ENCODE measurements at places on chromosomes 2 and 18.

DNA sequence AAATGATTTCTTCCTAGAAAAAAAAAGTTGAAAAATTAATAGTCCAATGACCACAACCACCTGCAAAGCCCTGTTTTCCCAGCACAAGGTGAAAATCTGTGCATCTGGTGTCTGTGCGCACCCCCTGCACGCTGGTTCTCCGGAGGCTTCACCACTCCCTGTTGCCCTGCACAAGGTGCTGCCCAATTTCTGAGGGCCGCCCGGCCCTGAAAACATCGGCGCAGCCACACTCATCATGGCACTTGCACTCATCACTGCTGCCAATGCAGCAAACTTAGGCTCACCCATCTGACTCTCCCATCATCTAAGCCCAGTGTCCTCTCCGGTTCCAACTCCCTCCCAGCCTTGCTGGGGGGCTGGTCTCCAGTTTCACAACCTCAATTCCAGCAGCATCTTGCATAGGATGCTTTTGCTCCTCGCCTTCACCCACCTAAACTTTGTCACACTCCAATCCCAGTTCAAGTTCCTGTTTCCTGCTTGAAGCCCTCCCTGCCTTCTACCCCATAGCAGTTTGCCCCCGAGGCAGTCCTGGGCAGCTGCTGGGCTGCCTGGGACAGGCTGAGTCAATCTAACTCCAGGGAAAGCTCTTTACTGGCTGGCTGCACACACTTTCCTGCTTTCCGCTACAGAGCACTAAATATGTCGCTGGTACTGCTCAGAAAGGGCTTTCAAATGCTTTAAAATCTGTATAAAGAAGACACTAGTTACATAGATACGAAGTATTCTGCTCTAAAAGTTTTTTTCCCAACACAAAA, 522.5 kb upstream of the ID2 start:
- no peak for DNase-seq

DNA sequence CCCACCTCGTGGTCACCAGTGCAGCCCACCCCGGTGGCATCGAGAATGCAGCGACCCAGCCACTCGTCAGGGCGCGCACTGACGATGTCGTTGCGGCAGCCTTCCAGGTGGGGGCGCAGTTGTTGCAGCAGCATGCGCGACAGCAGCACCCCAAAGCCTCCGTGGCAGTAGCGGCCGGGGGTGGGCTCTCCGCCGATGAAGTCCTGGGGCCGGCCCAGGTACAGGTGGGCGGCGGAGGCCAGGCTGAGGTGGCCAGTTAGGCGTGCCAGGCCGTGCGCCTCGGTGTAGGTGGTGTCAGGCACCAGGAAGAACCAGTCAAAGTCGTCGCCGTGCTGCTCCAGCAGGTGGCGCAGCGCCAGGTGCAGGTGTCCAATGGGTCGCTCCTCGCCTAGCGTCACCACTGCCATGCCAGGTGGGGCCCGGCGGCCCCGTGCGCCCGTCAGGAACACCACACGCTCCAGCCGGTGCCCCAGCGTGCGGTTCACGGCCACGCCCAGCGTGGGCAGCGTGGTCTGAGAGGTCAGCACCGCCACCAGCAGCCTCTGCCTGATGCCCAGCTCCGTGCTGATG, 1.9 kb downstream of the CHPF start:
- peak; percentile 67 for DNase-seq

GRCh38 chr2:237371856-237372255, 42.1 kb downstream of the COL6A3 start:
- DNase-seq = no peak

DNA sequence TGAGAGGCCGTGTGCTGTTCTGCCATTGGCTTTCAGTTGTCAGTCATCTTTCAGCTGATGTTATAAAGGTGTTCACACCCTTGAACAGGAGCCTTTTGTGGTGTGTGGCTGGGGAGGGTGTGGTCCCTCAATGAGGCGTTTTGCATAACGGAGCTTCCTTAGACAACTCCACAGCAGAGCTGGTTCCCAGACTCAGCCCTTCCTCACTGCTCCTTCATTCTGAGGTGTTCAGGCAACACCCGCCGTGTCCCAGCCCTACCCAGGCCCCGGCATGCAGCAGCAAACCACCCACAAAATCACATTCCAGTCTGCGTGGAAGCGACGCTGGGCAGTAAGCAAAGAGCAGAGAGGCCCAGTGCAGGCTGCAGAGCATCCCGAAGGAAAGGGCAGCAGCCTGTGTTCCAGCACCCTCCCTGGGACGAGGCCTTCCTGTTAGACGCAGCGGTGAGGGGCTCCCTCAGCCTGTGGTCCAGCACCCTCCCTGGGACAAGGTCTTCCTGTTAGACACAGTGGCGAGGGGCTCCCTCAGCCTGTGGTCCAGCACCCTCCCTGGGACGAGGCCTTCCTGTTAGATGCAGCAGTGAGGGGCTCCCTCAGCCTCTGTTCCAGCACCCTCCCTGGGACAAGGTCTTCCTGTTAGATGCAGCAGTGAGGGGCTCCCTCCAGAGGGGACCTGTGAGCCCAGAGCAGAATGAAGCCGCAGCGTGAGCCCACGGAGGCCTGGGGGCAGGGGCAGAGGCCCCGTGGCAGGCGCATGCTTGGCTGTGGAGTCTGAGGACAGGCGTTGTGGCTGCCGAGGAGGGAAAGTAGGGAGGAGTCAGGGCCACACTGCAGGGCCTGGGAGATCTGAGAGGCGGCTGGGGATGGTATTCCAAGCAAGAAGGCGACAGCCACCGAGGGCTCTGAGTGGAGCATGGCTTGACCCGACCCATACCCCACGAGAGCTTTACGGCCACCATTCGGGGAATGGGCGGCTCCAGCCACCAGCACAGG, 201.8 kb upstream of the HDAC4 start:
- no peak for DNase-seq

- DNase-seq = no peak
Measured at GRCh38 chr2:53217250-53217649, 550.4 kb upstream of the CHAC2 start.

DNA sequence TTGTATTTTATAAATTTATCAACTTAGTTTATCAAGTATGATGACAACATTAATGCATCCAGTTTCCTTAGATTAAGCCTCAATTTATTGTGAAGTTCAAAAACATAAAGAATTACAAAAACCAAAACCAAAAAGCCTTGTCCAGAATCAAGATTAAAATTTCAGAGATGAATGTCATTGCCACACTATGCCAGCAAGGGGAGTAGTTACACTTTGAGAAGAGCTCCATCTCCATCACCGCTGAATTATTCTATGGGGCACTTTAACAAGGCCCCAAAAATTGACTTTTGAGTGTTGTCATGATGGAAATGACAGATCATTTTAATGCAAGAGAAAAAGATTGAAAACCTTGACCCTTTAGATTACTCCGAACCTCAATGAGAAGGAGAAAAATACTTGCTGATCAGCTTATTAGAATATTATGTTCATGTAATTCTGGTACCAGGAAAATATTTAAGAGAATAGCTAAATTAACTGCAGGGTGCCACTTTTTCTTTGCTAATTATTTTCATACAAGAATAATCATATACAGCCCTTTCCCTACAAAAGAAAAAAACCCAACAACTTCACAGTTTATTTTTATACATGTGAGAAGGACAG, 152.5 kb upstream of the AQP4 start:
- no peak for DNase-seq

DNA sequence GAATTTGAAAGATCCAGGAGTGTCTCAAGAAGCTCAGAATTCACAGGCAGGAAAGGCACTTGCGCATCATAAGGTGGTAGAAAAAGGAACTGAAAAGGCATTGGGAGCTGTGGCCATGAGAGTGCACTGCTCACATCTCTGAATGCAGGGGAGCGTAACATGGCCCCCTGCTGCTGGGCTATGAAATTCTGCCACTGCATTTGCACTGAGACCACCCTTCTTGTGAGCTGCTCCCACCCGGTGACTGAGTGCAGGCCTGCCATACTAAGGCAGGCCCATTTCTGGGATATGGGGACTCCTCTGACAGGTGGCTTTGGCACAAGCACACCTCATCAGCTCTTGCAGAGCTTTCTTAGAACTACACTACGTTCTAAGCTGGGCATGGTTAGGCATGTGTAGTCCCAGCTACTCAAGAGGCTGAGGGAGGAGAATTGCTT, 25.3 kb upstream of the STARD7 start:
- DNase-seq = no peak

DNA sequence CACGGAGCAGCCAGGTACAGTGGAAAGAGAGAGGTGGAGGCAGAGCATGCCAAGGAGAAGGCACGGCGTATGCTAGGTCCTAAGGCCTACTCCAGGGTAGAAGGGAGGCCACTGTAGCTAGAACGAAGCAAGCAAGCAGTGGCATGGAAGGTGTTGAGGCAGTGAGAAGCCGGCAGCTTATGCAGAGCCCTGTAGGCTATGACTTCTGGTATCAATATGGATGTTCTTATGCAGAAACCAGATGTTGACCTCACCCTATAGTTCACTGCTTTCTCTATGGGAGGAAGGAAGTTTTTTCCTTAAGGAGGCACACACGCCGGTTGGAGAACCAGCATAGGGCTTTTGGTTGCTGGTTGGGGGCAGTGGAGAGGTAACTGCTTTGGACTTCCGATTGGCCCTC, 6.1 kb downstream of the MGAT5 start:
- no peak for DNase-seq

Data from fibroblast of skin of right biceps (primary cell).